ENCODE measurements at places on chromosomes 4 and X. TPM values are rescaled to one million over a fixed set of nuclear protein-coding genes. Genes with fewer than 3 reads are reported as not detected.

VEGFD gene
- 4.6 TPM for total RNA-seq

SNX25 gene
- 33.6 TPM for total RNA-seq

SYTL4 gene
- 18.0 TPM for total RNA-seq

GPR34 gene
- 10.3 TPM for total RNA-seq

SYAP1 gene
- total RNA-seq, result 23.4 TPM

IQCM gene
- not detected for total RNA-seq

CCDC149 gene
- 42.5 TPM for total RNA-seq
